Caco-2 (cell line): ENCODE measurements at places on chromosomes 2 and 18. TPM values are rescaled to one million over a fixed set of nuclear protein-coding genes. Genes with fewer than 3 reads are reported as not detected.
A peak's percentile ranks its signal among the peaks of the same experiment; 100 is the strongest.

DNA sequence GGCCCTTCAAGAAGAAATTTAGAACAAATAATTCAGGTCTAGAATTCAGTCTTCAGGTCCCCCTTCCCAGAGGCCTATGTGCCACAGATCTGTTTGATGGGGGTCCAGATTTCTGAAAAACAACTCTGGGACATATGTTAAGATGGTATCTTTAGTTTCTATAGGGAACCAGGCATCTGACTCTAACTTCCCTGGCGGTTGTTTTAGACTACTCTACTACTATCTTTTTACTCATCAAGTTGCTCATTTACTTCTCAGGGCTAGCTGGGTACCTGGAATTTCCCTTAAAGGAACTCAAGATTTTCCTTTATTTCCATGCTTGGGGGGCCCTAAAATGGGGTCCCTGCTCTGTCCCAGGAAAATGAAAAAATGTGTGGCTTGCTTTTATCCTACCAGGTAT lies 114.7 kb upstream of the RAB6C start:
- no peak overlapping the region for H3K27ac ChIP-seq
- no peaks in the 10 kb centered on the region for H3K4me1 ChIP-seq
- no peak for DNase-seq
- H3K4me3 ChIP-seq, result no peak overlapping the region
- H3K36me3 ChIP-seq, result no peaks in the 10 kb centered on the region
- no peaks in the 10 kb centered on the region for H3K27me3 ChIP-seq

GRCh38 chr2:99953750-99954149 lies 188.6 kb downstream of the AFF3 start:
- H3K27ac ChIP-seq, result no peak overlapping the region
- no peak overlapping the region for H3K4me3 ChIP-seq
- H3K36me3 ChIP-seq, result no peaks in the 10 kb centered on the region
- H3K27me3 ChIP-seq, result no peaks in the 10 kb centered on the region
- no peak for DNase-seq

GRCh38 chr18:7760967-7761948 lies 194.1 kb downstream of the PTPRM start:
- peak overlapping the region; percentile 87 for H3K27ac ChIP-seq
- peak; percentile 55 for DNase-seq
- H3K36me3 ChIP-seq, result no peaks in the 10 kb centered on the region
- peaks cover 83% of the 10 kb centered on the region for H3K4me1 ChIP-seq

DNA sequence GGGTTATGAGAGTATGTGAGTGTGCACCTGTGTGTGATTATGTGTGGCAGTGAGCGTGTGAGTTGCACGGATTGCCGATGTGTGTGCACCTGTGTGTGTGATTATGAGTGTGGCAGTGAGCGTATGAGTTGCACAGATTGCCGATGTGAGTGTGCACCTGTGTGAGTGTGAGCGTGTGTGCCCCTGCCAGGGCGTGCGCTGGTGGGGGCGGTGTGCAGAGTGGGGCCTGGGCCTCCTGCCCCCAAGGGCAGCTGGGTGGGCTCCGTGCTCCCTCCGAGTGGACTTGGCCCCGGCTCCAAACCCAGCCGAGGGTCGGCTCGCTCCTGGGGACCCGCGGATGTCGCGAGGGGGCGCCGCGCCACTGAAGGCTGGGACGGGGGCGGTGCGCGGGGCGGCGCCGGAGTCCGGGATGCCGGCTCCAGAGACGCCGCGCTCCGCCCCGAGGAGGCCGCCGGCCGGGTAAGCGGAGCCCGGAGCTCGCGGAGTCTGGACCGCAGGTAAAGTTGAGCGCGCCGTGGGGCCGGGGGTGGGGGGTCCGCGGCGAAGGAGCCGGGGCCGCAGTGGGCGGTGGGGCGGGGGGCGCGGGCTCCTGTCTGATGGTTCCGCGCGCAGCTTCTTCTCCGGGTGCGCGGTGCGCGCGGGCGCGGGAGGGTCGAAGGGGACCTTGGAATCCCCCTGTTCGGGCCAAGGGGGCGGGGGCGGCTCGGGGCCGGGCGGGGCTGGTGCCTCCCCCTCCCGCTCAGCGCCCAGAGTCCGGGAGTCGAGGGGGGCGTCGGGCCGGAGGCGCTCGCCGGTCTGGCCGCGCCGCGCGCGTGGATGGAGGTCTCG lies at the start of gene KCNG2:
Gene KCNG2, plus strand, starts transcription at position 421 of the 828 bp plus-strand sequence. CDS start 65,730 bp downstream, outside the sequence.
- no peak for DNase-seq
- H3K36me3 ChIP-seq, result no peaks in the 10 kb centered on the region
- no peak within 1 kb of the TSS for H3K27ac ChIP-seq
- H3K27me3 ChIP-seq, result no peaks in the 10 kb centered on the region
- no peak within 1 kb of the TSS for H3K4me3 ChIP-seq

- H3K4me1 ChIP-seq, result no peaks in the 10 kb centered on the region
- DNase-seq, result no peak
- no peak overlapping the region for H3K27ac ChIP-seq
- no peaks in the 10 kb centered on the region for H3K36me3 ChIP-seq
Observed at GRCh38 chr2:203591642-203592041, 56.5 kb upstream of the RAPH1 start.

GRCh38 chr2:98576666-98577312 lies 31.5 kb downstream of the COA5 start:
- peak overlapping the region; percentile 64 for H3K27ac ChIP-seq
- H3K4me1 ChIP-seq, result no peaks in the 10 kb centered on the region
- no peaks in the 10 kb centered on the region for H3K27me3 ChIP-seq
- H3K36me3 ChIP-seq, result no peaks in the 10 kb centered on the region
- no peak for DNase-seq

- no peaks in the 10 kb centered on the region for H3K27me3 ChIP-seq
- H3K27ac ChIP-seq, result peak overlapping the region; percentile 55
- H3K4me3 ChIP-seq, result no peak overlapping the region
- peak; percentile 27 for DNase-seq
- peaks cover 32% of the 10 kb centered on the region for H3K4me1 ChIP-seq
Observed at GRCh38 chr2:43136876-43137275, 89.5 kb downstream of the ZFP36L2 start.

DNA sequence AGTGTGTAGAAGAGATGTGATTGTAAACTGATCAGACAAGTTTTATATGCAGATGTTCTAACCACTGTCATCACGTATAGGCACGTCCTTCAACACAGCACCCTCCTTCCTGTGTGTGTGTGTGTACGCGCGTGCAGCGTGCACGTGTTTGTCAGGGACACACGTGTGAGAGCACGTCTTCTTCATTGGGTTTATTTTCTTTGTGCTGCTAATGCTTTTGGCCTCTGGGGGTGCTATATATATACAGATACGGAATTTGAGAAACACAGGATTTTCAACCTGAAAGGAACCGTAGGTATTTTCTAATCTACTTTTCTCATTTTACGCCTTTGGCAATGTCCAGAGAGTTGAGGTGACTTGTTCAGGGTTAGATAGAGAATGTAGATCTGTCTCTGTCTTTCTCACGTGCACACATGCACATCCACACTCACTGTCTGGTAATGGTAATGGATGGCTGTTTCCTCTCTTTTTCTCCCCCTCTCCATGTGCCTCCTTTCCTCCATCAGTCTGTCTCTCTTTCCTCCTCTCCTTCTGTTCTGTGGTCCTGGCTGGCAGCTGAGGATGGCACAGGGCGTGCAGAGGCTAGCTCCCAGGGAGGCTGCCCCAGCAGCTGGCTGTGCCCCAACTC lies 13.4 kb upstream of the CELF4 start:
- no peaks in the 10 kb centered on the region for H3K4me1 ChIP-seq
- DNase-seq, result peak; percentile 2
- H3K4me3 ChIP-seq, result no peak overlapping the region
- no peak overlapping the region for H3K27ac ChIP-seq

DNA sequence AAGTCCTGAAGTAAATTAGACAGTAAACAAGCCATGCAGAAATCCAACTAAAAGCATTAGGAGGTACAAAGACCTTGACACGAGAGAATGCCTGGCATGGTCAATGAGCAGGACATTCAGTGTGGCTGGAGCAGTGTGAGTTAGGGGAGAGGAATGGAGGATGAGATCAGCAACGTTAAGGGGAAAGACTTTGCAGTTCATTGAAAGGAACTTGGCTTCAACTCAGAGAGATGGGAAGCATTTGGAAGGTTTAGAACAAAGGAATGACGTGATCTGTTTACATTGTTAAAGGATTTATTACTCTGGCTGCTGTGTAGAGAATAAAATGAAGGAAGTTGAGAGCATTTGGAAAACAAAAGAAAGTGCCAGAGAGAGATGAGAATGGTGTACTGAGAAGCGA lies 621.3 kb downstream of the XIRP2 start:
- no peaks in the 10 kb centered on the region for H3K27me3 ChIP-seq
- peak overlapping the region; percentile 22 for H3K27ac ChIP-seq
- no peak for DNase-seq
- H3K4me1 ChIP-seq, result peaks cover 18% of the 10 kb centered on the region
- H3K36me3 ChIP-seq, result no peaks in the 10 kb centered on the region
- no peak overlapping the region for H3K4me3 ChIP-seq

DNA sequence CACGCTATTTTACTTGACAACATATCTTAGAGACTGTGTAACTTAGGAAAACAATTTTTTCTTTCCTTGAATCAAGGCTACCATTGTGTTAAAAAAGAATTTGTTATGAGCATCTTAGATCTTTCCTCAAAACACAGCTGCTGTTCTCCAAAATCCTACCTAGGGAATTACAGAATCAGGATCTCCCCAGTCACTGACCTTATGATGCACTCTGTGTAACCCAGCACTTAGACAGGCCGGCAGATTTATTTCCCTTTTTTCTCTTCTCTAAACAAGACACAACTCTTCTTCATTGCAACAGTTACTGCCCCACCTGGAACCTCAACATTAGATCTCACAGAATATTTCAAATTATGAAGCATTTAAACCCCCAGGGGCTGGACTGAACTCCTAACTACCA lies 13.5 kb upstream of the C2orf15 start:
- no peak overlapping the region for H3K27ac ChIP-seq
- H3K4me1 ChIP-seq, result no peaks in the 10 kb centered on the region
- no peaks in the 10 kb centered on the region for H3K36me3 ChIP-seq
- DNase-seq, result no peak
- H3K27me3 ChIP-seq, result no peaks in the 10 kb centered on the region

GRCh38 chr2:121746071-121746578 lies 9.3 kb upstream of the TSN start:
- DNase-seq, result no peak
- H3K4me3 ChIP-seq, result no peak overlapping the region

DNA sequence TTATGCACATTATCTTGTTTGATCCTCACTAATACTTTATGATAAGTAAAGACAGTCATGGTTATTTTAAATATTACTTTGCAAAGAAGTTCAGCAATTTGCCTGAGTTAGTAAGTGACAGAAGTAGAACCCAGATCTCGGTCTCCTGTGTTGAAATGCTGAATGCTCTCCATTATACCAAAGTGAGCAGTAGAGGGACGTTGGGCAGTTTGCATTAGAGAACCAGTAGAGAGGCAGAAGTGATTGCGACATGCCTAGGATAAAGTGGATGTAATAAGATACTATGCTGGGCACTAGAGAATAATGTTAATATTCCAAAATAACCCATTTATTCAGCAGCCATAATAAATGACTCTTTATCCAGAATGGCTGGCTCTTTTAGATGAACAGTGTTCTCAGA lies 201.0 kb downstream of the PMAIP1 start:
- no peak overlapping the region for H3K4me3 ChIP-seq
- H3K4me1 ChIP-seq, result no peaks in the 10 kb centered on the region
- no peaks in the 10 kb centered on the region for H3K27me3 ChIP-seq

- 0 out of 2 replicates have a peak, but pooled peaks cover 10% of the 10 kb centered on the region for H3K4me1 ChIP-seq
- no peaks in the 10 kb centered on the region for H3K27me3 ChIP-seq
- no peak for DNase-seq
- no peak overlapping the region for H3K27ac ChIP-seq
- no peaks in the 10 kb centered on the region for H3K36me3 ChIP-seq
Observed at GRCh38 chr2:120865656-120866055, 130.0 kb downstream of the GLI2 start.

- no peaks in the 10 kb centered on the region for H3K27me3 ChIP-seq
- no peak overlapping the region for H3K27ac ChIP-seq
- DNase-seq, result no peak
- no peaks in the 10 kb centered on the region for H3K4me1 ChIP-seq
- H3K36me3 ChIP-seq, result no peaks in the 10 kb centered on the region
- no peak overlapping the region for H3K4me3 ChIP-seq
Observed at GRCh38 chr2:183259921-183260320, 135.7 kb downstream of the NUP35 start.

DNA sequence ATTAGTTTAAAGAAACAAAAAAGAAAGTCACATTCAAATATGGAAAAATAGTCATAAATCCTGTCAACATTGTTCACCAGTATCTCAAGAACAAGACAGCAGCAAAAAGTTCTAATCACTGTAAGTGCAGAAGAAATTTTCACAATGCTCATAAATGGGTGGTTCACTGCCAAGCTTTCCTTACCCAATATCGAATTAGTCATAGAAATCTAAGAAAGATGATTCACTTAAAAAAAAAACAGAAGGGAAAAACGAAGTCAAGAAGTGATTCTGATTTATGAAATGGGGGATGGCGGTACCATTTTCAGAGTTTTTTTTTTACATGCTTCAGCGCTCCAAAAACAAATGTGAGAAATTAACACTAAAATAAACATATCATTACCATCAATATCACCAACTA lies 156.7 kb downstream of the EXOC6B start:
- no peak overlapping the region for H3K27ac ChIP-seq
- no peaks in the 10 kb centered on the region for H3K36me3 ChIP-seq
- H3K4me3 ChIP-seq, result no peak overlapping the region
- no peaks in the 10 kb centered on the region for H3K27me3 ChIP-seq
- peaks cover 5% of the 10 kb centered on the region for H3K4me1 ChIP-seq

- H3K27me3 ChIP-seq, result no peaks in the 10 kb centered on the region
- H3K4me3 ChIP-seq, result no peak overlapping the region
- H3K4me1 ChIP-seq, result peaks cover 5% of the 10 kb centered on the region; the same call in 1 of the 2 replicates
- H3K36me3 ChIP-seq, result no peaks in the 10 kb centered on the region
- H3K27ac ChIP-seq, result no peak overlapping the region
Observed at GRCh38 chr18:70295192-70296188, 6.6 kb downstream of the SOCS6 start.

GRCh38 chr2:99106913-99107312 lies 34.6 kb upstream of the C2orf15 start:
- H3K36me3 ChIP-seq, result no peaks in the 10 kb centered on the region
- H3K4me3 ChIP-seq, result no peak overlapping the region
- H3K27me3 ChIP-seq, result no peaks in the 10 kb centered on the region
- no peak for DNase-seq
- no peaks in the 10 kb centered on the region for H3K4me1 ChIP-seq

GRCh38 chr2:118375907-118376485 lies 287.7 kb downstream of the INSIG2 start:
- H3K27me3 ChIP-seq, result no peaks in the 10 kb centered on the region; the same call in 1 of the 2 replicates
- no peak overlapping the region for H3K27ac ChIP-seq
- H3K4me3 ChIP-seq, result no peak overlapping the region

- H3K27me3 ChIP-seq, result no peaks in the 10 kb centered on the region
- H3K36me3 ChIP-seq, result peaks cover 4% of the 10 kb centered on the region; the same call in 1 of the 2 replicates
- DNase-seq, result peak; percentile 100
- H3K4me1 ChIP-seq, result peaks cover 15% of the 10 kb centered on the region
Observed at GRCh38 chr2:96857667-96858372, at the start of gene ANKRD39. Gene ANKRD39, minus strand, starts transcription at chr2:96858016. Its CDS starts 29 bp downstream, at chr2:96857987.

The SDC1 gene
- 23.5 and 24.3 TPM in 2 replicates for total RNA-seq

The HADHB gene
- 93.2 and 106 TPM in 2 replicates for total RNA-seq

The NAGK gene
- 87.6 and 101 TPM in 2 replicates for total RNA-seq

The LRP2 gene
- 238 and 260 TPM in 2 replicates for total RNA-seq

The FAM237A gene
- not detected in 2 replicates for total RNA-seq

The PSMA8 gene
- not detected in 2 replicates for total RNA-seq

The ADD2 gene
- total RNA-seq, result not detected in 2 replicates

The RTKN gene
- 123 and 139 TPM in 2 replicates for total RNA-seq
